Nephron progenitor cell (in vitro differentiated cells): ENCODE measurements at places on chromosomes 1 and 21.

DNA sequence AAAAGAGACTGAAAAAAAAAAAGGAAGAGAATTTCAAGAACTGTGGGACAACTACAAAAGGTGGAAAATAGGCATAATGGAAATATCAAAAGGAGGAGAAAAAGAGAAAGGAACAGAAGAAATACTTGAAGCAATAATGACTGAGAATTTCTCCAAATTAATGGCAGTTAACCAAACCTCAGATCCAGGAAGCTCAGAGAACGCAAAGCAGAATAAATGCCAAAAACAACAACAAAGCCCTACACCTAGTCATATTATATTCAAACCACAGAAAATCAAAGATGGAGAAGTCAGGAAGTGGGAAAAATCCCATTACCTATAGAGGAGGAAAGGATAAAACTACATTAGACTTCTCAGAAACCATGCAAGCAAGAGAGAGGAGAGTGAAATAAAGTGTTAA is 20.7 kb upstream of the AHCYL1 start:
- peaks cover 4% of the 10 kb centered on the region for H3K27me3 ChIP-seq
- DNase-seq = no peak
- peaks cover 44% of the 10 kb centered on the region for H3K4me1 ChIP-seq
- H3K27ac ChIP-seq = no peak overlapping the region
- no peak overlapping the region for H3K4me3 ChIP-seq

- H3K4me3 ChIP-seq = no peak overlapping the region
- H3K4me1 ChIP-seq = no peaks in the 10 kb centered on the region
- no peaks in the 10 kb centered on the region for H3K36me3 ChIP-seq
- peak; percentile 84 for DNase-seq
- H3K27ac ChIP-seq = no peak overlapping the region
- no peaks in the 10 kb centered on the region for H3K27me3 ChIP-seq
Measured at GRCh38 chr1:210143465-210144062, 89.0 kb upstream of the SERTAD4 start.

DNA sequence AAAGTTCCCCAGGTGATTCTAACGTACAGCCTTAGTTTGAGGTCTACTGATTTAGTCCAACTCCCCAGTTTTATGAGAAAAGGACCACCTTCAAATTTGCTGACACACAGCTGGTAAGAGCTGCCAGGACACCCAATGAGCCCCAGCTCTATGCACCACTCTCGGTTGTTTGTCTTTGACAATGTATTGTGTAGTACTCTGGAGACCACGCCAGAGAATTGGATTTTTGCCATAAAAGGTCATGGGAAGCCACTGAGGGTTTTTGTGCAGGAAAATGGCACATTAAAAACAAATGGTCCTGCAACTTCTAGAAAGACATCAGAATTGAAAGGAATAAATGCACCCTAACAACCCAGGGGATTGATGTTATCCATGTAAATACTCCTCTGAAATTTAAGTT is 7.1 kb upstream of the IER5 start:
- peaks cover 33% of the 10 kb centered on the region for H3K4me1 ChIP-seq
- H3K27ac ChIP-seq = no peak overlapping the region
- H3K36me3 ChIP-seq = no peaks in the 10 kb centered on the region
- no peak for DNase-seq
- H3K27me3 ChIP-seq = peaks cover 19% of the 10 kb centered on the region

- peaks cover 28% of the 10 kb centered on the region for H3K4me1 ChIP-seq
- H3K36me3 ChIP-seq = no peaks in the 10 kb centered on the region
- H3K27me3 ChIP-seq = peaks cover 27% of the 10 kb centered on the region
- DNase-seq = no peak
Measured at GRCh38 chr1:212583643-212584042, 24.9 kb upstream of the ATF3 start.

GRCh38 chr1:31112266-31112935 is 46.9 kb upstream of the PUM1 start:
- DNase-seq = peak; percentile 15
- H3K27ac ChIP-seq = peak overlapping the region; percentile 68
- peaks cover 14% of the 10 kb centered on the region for H3K27me3 ChIP-seq
- peak overlapping the region; percentile 23 for H3K4me3 ChIP-seq
- H3K4me1 ChIP-seq = peaks cover 30% of the 10 kb centered on the region

GRCh38 chr1:207218512-207219362 is 102.7 kb upstream of the CD55 start:
- H3K4me1 ChIP-seq = peaks cover 4% of the 10 kb centered on the region
- H3K36me3 ChIP-seq = no peaks in the 10 kb centered on the region
- peaks cover 4% of the 10 kb centered on the region for H3K27me3 ChIP-seq
- H3K4me3 ChIP-seq = no peak overlapping the region

DNA sequence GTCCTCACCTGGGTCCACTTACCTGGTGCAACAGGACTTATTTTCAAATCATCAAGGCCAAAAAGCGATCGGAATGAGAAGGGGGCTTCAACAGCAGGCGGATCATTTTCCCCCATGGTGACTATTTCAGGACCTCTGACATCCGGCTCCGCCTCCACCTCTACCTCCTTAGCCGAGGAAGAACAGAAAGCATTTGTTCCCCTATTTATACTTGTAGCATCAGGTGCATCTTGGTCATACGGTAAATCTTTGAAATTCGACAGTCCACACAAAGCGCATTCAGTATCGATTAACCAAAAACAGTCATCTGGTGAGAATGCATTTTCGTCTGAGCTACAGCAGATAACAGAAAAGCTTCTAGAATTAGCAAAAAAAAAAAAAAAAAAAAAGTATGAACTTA is 550 bp downstream of the TMPRSS3 start:
- H3K27ac ChIP-seq = no peak overlapping the region
- peaks cover 13% of the 10 kb centered on the region for H3K27me3 ChIP-seq
- DNase-seq = no peak
- no peak overlapping the region for H3K4me3 ChIP-seq
- H3K36me3 ChIP-seq = no peaks in the 10 kb centered on the region

DNA sequence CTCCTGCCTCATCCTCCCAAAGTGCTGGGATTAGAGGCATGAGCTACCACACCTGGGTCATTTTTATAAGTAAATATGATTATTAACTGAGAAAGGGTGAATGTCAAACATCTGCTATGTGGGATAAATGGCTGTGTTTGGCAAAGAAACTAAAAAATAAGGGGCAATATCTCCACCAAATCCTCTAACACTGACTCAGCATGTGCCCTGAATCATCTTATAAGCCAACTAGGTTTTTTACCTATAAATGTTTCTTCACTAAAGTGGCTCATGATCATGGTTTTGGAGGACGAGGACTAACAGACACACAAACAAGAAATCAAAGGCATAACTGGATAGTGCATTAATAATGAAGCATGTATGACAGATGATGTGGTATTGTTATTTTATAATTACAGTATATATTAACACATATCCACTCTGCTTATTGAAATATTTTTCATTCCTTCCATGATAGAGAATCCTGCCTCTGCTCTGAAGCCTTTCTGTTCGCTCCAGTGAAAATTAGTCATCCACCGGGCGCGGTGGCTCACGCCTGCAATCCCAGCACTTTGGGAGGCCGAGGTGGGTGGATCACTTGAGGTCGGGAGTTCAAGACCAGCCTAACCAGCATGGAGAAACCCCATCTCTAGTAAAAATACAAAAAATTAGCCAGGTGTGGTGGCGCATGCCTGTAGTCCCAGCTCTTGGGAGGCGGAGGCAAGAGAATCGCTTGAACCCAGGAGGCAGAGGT is 11.7 kb upstream of the ARHGAP29 start:
- H3K4me1 ChIP-seq = peaks cover 17% of the 10 kb centered on the region
- H3K4me3 ChIP-seq = no peak overlapping the region
- H3K27ac ChIP-seq = no peak overlapping the region

DNA sequence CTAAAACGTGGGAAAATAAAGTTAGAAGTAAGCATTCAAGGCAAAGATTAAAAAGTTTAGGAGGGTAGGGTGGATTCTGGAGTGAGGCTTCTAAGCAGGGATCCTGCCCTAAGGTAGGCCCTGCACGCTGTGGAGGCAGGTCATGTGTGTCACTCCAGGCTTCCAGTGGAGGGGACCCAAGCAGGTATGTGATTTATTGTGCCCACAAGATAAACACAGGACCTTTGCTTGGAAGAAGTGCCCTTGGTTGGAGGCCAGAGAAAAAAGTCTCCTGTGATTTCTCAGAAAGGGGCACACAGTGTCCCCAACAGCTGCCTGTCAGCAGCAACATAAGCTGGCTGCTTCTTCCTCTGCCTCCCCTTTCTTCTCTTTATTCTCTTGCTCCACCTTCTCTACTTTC is 110.8 kb downstream of the FOXD2 start:
- peaks cover 21% of the 10 kb centered on the region for H3K27me3 ChIP-seq
- no peak overlapping the region for H3K27ac ChIP-seq
- no peaks in the 10 kb centered on the region for H3K36me3 ChIP-seq
- no peak for DNase-seq
- peaks cover 73% of the 10 kb centered on the region for H3K4me1 ChIP-seq
- H3K4me3 ChIP-seq = no peak overlapping the region

GRCh38 chr1:111204983-111205713 is 4.7 kb upstream of the DENND2D start:
- H3K4me3 ChIP-seq = peak overlapping the region; percentile 68
- peaks cover 64% of the 10 kb centered on the region for H3K27me3 ChIP-seq
- no peaks in the 10 kb centered on the region for H3K36me3 ChIP-seq

- no peak for DNase-seq
- peaks cover 11% of the 10 kb centered on the region for H3K4me1 ChIP-seq
- no peak overlapping the region for H3K4me3 ChIP-seq
- no peaks in the 10 kb centered on the region for H3K36me3 ChIP-seq
- no peak overlapping the region for H3K27ac ChIP-seq
- peaks cover 17% of the 10 kb centered on the region for H3K27me3 ChIP-seq
Measured at GRCh38 chr1:159775716-159776115, 5.0 kb upstream of the DUSP23 start.

- DNase-seq = no peak
- H3K36me3 ChIP-seq = no peaks in the 10 kb centered on the region
- H3K4me3 ChIP-seq = no peak overlapping the region
Measured at GRCh38 chr1:87154384-87154783, 174.3 kb upstream of the LMO4 start.
